ENCODE measurements at places on chromosomes 4 and X.

DNA sequence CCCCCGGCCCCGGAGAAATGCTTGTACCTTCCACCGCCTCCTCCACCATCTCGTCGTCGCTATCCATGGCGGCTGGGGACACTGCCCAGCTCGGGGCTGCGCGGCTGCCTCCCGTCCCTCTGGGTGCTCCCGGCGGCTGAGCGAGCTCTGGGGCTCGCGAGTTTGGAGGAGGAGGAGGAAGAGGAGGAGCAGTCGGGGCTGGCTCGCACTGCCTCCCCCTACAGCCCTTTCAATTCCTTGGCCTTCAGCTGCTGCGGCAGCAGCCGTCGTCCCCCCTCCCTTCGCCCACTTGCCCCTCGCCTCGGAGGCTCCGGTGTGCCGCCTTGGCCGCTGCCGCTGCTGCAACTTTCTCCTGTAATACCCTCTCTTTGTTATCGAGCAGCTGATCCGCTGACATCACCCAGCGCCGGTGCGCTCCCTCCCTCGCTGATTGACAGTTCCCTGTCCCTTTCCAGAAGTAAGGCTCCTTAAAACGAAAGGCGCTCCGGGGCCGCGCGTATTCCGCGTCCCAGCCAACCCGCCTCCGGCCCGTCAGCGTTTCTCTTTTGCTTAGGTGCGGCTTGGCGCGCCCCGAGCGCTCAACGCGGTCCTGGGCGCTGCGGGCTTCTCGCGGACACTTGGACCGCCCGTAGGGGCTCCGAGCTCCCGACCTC, at the start of gene SETD7:
Gene SETD7, minus strand, starts transcription at position 149 of the 653 bp plus-strand sequence. Its CDS starts 82 bp downstream, at position 67.
- peak; percentile 52 for DNase-seq

DNA sequence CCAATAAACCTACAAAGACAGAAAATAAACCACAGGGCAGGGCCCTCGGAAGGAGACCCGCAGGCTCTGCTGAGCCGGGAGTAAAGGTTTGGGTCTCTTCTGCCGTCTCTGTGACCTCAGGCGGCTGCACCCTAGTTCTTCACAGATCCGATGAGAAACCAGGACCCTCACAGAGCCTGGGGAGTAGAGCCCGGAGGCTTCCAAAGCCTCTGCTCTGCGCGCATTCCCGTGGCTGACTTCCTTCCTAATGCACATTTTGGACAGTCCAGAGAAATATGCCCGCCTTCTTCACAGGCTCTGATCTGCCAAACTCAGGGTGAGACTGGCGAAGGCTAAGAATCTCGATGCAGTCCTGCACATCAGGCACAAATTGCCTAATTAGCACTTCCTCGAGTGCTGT, 245.5 kb downstream of the EVC2 start:
- no peak for DNase-seq

- DNase-seq: no peak
Measured at GRCh38 chr4:82705169-82705927, 93.2 kb downstream of the SCD5 start.

DNA sequence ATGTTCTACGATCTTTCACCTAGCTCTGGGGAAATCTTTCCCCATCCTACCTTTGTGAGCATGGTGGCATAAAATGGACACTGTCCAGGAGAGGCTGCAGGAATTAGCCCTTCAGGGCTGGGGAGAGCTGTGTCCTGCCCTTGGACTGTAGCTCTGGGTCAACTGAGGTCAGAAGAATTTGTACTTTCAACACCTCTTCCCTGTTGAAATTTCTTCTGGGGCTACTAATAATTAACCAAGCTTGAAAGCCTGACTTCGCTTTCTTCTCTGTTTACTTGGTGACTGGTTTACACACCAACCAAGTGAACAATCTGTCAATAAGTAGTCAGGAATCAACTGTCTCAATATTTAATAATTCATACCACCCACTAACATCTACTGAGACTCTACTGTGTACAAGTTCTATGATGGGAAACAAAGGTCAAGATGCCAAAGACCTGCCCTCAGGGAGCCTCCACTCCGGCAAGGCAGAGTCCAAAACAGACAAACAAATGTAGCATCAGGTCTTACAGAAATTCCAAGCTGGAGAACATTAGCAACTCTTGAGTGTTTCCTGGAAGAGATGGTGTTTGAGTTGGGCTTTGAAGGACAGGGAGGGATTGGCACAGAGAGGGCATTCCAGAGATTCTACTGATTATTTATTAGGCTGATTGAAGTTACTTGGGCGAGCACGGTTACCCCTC, 113.1 kb downstream of the ENPP6 start:
- no peak for DNase-seq

DNA sequence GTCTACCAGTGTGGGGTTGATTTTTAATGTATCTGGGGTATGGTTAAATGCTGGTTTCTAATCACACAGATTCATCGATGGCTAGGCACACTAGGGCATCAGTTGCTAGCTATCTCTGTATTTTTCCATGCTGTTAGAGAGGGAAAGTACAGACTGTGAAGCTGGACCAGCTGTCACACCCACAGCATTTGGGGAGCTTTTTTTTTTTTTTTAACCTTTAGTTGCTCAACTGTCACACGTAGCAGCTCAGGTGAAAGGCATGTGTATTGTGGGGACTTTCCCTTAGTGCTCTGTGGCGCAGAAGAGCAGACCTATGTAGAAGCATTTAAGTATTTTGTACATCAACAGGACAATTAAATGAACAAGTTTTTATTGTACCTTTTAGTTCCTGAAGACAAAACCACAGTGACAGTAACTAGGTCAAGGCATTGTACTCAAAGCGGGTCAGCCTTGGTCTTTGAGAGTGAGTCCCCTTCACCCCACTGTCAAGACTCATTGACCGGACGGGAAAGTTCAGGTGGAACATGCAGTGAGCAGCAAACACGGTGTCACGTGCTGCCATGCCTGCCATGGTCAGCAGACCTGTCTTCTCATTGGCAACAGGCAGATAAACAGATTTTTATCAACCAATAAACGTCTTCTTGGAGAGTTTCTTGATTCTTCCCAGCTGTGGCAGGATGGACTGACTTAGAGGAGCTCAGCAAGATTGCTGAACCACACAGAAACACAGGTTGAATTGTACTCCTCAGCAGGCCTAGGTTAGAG, 65.3 kb downstream of the CASP3 start:
- no peak for DNase-seq

- no peak for DNase-seq
Measured at GRCh38 chr4:23298371-23298770, 591.5 kb downstream of the PPARGC1A start.

GRCh38 chr4:169484485-169484884, 127.9 kb downstream of the NEK1 start:
- no peak for DNase-seq

- DNase-seq: no peak
Measured at GRCh38 chr4:127558489-127559407, 74.0 kb upstream of the INTU start.

- no peak for DNase-seq
Measured at GRCh38 chrX:134020910-134021309, 35.5 kb upstream of the GPC3 start.

DNA sequence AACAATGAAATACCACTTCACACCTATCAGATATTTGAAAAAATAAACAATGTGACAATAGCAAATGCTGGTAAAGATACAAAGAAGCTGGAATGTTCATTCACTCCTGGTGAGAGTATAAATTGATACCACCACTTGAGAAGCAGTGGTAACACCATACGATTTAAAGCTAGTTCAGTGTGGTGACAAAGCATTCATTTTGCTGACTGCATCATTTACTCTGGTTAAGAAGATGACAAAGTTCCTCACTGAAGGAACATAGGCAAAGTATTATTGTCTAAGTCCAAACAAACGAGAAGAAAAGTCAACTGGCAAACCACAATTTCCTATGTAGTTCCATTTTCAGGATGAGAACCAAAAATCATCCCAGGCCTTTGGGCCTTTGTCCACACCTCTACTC, 102.5 kb downstream of the GEMIN8 start:
- DNase-seq: no peak

DNA sequence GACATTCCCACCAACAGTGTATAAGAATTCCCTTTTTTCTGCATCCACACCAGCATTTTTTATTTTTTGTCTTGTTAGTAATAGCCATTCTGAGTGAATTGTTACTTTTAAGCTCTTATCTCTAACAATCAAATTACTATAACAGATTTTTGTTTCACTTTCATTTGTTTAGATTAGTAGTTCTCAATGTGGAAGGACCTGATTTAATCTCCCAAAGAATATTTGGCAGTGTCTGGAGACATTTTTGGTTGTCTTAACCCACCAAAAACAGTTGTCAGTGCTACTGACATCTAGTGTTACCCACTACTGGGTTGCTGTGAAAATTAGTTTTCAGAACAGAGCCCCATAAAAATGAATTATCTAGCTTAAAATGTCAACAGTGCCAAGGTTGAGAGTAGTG, 37.9 kb downstream of the RUFY3 start:
- DNase-seq: no peak

Data from NCI-H226 (cell line).